ENCODE measurements at places on chromosomes 3 and 15. TPM values are rescaled to one million over a fixed set of nuclear protein-coding genes. Genes with fewer than 3 reads are reported as not detected.
A peak's percentile ranks its signal among the peaks of the same experiment; 100 is the strongest.

SLC12A1 gene
- not detected for total RNA-seq

PLSCR2 gene
- total RNA-seq = not detected

- no peak for DNase-seq
Measured at GRCh38 chr3:106616556-106616955, 747.7 kb upstream of the CBLB start.

GRCh38 chr3:126022741-126023359 is 53.9 kb downstream of the ROPN1B start:
- DNase-seq = no peak

DNA sequence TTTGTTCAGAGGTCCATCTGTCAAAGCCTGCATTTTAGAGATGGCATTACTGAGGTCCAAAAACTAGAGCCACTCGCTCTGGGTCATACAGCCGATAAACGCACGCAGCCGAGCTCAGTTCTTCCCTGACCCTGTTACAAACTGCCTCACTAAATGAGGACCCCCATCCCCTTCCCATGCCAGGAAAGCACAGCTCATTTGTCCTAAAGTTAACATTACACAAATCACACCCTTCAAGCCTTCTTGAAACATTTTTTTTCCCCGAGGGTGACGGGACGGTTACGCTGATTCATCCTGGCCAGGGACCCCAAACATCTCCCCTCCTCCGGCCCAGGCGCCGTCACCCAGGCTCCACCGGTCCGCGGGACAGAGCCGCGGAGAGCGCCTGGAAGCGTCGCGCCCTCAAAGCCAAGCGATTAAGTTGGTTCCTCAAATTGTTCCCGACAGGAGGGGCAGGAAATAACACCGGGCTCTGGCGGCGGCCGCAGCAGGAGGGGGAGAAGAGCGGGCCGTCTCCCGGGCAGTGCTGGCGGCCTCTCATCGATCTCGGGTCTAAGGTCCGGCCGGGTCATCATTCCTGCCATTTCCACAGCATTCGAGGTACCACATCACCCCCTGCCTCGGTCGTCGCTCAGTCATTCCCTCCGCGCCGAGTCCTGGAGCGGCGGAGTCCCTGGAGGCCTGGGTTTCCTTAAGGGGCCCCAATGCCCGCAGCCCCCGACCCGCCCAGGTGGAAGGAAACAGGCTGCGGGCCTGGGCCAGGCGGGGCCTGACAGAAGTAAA is 619 bp upstream of the CMTM8 start:
- peak; percentile 55 for DNase-seq
